Right renal pelvis (tissue), 4 donors: ENCODE measurements at places on chromosomes 4 and X.

DNA sequence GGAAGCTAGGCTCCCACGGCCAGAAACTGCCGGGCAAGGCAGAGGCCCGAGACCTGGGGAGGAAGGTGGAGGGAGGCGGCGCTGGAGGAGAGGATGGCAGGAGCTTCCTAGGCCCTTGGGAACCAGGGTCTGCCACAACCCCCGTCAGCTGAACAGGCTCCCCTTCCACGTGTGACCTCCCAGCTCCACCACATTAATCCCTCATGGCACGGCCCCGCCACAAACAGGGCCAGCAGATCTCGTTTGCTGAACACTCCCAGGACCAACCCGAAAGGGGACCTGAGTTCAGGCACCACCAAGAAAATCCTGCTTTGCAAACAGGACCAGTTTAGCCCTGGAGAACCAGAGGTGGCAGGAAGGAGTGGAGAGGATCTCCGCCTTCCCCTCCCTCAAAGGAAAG is 62.7 kb downstream of the FHDC1 start:
- DNase-seq = no peak

GRCh38 chrX:5646818-5647217 is 581.8 kb downstream of the NLGN4X start:
- DNase-seq = no peak

GRCh38 chr4:185205697-185206342 is 2.0 kb upstream of the CFAP97 start:
- DNase-seq = no peak

GRCh38 chrX:103540145-103540544 is 20.9 kb upstream of the RAB40A start:
- DNase-seq = no peak

DNA sequence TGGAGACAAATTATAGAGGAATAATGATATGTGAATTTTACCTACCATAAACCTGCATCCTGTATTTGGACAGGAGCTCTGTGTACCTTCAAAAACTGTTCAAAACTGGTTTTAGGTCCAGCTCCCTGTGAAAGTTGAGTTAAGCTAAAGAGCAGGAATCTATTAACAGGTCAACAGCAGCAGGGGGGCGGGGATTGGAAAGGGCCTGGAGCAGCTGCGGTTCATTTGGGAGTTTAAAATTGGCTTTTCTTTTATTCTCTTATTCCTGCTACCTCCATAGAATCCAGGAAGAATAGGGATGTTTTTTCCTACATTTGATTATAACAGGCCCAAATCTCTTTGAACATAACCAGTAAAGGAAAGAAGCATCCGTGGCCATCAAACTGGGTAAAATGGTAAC is 23.8 kb downstream of the SHROOM3 start:
- no peak for DNase-seq

DNA sequence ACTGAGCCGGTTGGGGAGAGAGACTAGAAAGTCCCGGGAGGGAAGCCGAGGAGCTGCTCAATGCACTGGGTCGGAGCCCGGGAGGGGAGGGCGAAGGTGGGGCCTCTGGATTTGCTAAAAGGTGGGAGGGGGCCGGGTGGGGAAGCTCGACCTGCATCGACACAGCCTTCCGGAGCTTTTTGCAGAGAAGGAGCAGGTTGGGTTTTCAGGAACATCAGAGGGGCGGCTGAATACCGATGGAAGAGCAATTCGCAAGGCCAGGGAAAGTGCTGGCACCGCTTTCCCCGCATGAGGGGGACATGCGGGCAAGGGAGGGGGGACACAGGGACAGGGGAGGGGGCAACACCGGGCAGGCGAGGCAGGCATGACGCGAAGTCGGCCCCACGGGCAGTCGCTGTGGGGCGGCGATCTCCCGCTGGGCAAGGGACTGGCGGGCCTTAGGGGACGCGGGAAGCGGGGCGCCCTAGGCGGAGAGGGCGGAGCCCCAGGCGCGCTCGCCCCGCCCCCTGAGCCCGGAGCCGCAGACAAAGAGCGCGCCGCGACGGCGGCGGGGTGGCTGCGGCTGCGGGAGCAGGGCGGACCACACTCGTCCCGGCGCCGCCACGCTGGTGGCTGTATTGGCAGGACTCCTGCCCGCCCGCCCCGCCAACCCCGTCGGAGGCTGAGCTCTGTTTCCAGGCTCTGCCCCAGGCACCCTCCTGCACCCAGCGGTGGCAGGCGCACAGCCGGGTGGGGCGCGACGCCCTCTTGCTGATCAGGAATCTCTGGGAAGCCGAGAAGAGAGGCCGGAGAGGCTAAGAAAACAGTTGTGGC is 11.6 kb downstream of the PDZD4 start:
- no peak for DNase-seq

GRCh38 chrX:94695910-94696309 is 1021.9 kb downstream of the FAM133A start:
- DNase-seq = no peak

DNA sequence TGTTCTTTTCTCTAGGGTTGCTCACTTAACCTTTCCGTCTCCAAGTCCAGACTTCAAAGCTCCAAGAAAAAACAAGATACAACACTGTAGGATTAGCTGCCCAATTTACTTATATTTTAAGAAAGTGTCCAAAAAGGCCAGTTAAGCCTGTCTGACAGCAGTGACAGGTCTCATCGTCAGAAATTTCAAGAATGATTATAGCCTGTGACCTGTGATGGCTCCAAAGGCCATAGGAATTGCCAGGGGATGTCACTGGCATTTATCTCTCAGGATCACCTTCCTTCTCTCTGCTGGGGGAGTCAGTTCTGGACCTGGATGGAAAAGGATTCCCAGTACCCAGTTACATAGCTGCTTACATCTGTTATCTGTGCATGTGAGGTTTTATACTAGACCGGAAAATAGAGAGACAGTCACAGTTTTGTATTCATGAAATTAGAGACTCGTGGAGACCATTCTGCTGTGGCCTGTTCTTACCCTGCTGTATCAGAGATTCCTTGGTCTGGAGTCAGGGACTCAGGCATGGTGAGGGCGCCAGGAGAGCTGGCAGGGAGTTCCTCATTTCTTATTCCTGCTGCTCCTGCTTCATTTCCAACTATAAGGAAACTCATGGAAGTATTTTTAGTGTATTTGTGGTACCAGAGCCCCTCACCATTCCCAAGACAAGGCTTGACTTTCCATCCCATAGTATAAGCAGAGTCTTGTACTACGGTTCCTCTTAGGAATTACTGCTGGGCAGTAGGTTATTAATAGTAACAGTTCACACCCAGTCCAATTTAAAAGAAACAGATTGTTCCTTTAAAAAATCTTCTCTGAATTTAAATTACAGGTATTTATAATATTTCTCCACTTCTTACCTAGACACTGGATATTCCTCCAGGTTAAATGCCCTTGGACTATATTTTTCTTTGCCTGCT is 220.8 kb downstream of the SHROOM3 start:
- DNase-seq = no peak

DNA sequence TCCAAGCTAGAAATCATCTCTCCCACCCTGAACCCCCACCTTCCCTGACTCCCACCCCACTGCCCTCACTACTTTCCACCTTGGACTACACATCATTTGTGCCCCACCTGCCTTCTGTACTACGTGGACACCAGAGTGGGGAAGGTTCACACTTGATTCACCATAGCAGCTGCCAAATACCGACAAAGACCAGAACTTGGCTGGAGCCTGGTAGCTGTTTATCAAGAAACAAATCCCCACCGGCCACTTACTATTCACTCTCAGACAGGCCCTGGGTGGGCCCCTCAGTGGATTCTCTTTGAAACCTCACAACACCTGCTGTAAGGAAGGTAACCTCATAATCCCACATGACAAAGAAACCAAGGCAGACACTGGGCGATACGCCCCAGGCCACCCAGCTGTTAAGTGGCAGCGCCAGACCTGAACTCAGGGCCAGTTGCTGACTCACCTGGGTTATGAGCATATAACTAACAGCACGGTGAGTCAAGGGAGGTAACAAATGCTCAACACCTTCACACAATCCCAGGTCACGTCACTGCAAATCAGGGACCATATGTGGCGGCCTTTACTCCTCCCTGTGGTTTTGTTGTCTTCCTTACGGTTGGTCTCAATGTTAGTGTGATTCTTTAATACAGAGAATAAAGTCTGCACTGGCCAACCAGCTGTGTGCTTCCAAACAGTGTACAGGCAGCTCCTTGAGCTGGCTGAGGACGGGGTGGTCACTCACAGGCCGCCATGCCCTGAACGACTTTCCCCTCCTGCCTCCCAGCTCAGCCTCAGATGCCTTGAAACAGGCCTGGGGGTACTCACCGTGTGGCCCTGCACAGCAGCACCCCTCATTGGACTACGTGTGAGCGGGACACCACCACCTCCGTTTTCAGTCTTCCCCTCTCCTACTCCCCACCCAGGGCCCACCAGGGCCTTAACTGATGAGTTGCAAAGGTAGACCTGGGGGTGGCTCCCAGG is 7.5 kb downstream of the WDR1 start:
- DNase-seq = no peak

DNA sequence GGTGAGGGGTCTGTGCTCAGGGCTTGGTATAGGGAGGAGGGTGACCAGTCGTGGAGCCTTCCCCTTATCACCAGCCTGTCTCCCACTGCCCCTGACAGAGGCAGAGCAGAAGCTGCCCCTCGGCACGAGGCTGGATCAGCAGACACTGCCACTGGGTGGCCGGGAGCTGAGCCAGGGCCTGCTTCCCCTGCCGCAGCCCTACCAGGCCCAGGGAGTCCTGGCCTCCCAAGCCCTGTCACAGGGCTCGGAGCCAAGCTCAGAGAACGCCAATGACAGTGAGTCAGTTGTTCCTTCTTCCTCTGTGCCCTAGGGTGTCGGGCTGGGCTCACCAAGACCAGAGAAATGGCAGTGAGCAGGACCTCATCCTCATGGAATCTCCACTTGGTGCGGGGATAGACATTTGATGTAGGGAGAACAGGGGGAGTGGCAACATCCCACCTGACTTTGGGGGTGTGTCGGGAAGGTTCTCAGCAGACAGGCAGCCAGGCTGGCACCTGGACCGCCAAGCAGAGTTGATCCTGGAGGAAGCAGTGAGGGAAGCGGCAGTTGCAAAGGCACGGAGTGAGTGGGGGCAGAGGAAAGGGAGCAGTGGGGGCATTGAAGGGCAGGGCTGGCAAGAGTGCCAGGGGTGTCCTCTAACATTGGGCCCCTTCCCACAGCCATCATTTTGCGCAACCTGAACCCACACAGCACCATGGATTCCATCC is 14.3 kb upstream of the UBA1 start:
- no peak for DNase-seq

DNA sequence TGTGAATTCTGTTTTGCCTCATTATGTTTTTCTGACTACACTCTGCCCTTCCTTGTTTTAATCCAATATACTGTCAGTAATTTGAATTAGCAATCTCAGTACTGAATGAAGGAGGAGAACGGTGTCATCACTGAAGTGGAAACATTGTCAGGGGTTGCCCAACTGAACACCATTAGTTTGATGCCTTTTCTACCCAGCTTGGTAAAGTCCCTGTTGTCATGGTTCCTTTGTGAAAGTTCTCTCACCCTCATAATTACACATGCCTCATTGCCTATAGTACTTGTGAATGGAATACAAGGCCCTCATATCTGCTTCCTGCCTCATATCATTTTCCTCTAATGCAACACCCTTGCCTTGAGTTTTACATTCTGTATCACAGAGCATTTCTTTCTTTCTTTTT is 76.9 kb downstream of the RRAGB start:
- DNase-seq = no peak

DNA sequence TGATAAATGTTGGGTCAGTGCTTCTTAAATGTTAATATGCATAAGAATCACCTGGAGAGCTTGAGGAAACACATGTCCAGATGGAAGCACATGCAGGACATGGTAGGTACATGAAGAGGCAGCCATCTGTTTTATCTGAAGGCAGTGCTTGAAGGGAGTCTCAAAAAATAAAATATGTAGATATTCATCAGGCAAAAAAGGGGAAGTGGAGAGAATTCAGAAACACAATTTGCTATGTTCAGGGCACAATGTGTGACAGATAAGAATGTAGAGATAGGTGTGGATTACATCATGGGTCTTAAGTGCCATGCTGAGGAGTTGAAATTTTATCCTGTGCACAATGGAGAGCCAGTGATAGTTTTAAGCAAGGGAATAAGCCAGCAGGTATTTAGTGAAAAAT is 59.6 kb upstream of the CASK start:
- no peak for DNase-seq

- no peak for DNase-seq
Observed at GRCh38 chr4:70402762-70403161, 5.0 kb downstream of the OPRPN start.

DNA sequence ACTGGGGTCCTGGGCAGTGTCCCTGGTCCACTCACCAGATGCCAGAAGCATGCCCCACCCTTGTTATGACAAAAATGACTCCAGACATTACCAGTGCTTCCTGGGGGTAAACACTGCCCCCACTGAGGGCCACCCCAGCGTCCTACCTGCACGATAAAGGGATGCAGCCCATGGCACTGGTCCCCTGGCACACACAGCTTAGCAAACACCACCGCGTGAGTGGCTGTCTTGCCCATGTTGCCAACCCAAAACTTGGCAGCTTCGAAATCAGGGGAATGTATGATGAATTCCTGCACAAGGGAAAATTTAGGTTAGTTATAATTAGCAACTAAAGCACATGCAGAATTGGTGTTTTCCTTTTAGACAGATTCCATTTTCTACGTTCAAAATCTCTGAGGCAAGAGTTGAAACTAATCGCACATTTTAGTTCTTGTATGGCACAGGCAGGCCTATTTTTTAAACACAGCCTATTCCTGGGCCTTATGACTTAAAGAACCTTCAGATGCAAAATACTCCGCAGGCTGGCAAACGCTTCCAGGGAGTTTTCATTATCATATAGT is 30.4 kb downstream of the ACOX3 start:
- DNase-seq = no peak

GRCh38 chrX:119376312-119376711 is 22.8 kb upstream of the SLC25A43 start:
- no peak for DNase-seq

DNA sequence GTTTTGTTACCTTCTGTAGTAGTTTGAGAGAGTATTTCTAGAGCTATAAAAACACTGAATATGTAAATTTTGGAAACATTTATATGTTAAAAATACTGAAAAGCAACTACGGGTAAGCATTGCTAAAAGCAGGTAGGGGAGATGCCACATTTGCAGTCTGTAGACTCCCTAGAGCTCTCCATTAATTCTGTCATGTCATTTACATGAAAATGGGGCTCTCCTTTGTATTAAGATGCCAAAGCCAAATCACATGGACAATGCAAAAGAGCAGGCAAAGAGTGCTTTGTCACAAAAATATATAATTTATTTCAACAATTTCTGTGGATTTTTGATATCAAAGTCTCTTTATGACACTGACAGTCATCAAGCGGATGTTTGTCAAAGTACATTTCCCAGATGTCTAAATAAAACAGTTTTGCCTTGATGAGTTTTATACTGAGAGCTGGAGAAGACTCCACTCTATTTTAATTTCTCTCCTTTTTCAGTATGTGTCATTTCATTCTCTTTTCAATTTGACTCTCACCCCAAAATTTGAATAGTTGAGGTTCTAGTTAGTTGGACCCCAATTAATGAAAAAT is 51.8 kb downstream of the LDB2 start:
- no peak for DNase-seq

GRCh38 chr4:80215449-80216052 is 18.2 kb downstream of the PRDM8 start:
- DNase-seq = no peak

DNA sequence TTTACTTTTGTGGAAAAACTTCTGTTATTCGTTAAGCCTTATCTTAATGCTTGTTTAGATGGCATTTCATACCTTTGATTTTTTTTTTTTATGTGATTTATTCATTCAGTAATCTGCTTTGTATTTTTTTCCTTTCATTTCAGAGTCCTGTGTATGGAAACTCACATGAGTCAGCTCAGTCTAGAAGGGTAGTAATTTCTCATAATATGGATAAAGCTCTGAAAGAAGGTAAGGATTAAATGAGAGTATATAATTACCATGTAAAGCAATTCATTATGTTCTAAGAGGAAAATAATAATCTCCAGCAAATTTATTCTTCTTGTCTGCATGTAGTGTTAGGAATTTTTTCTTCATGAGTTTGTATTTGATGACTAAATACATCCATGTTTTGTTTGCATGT is 37.8 kb downstream of the SNX25 start:
- no peak for DNase-seq
